ENCODE measurements at places on chromosomes 7 and 10.

- DNase-seq, result no peak
Measured at GRCh38 chr7:27697861-27698430, 35.3 kb upstream of the HIBADH start.

DNA sequence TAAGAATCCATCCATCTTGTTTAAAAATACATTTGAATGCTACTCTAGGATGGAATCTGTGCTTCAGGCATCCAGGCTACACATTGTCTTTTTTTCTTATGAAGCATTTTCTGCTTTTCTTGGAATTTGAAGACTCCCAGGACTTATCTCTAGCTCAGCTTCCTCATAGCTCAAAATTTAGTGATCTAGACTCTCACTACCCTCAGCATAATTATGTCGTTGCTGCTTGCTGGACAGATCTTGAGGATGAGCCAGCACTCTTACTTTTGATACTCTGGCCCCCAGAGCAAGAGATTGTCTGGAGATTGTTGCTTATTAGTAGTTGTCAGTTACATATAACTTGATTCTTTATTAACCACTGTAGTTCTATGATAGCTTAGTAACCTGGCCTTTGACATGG is 83.3 kb upstream of the FGL2 start:
- DNase-seq, result no peak

- no peak for DNase-seq
Measured at GRCh38 chr7:15168489-15168888, 265.9 kb upstream of the DGKB start.

- DNase-seq, result no peak
Measured at GRCh38 chr10:113939212-113939860, 84.9 kb downstream of the NHLRC2 start.

DNA sequence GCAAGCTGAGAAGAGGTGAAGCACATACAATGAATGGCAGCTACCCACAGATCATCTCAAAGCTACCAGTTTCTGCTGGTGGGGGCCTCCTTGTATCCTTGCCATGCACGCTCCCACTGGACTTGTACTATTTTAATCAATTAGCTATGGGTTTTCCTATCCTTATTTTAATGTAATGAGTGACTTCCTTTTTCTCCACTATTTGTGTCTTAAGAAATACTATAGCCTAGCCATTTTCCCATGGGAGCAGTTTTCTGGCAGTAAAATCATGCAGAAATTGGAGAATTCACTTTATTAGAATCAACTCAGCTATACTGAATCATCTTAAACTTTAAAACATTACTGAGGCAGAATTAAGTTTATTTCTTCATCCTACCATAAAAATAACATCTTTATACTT is 73.5 kb downstream of the CTNNA3 start:
- DNase-seq, result no peak

All from ecto neural progenitor cell (in vitro differentiated cells).